ENCODE measurements at places on chromosomes 3 and 15.
A peak's percentile ranks its signal among the peaks of the same experiment; 100 is the strongest.

- DNase-seq = no peak
Observed at GRCh38 chr15:98085003-98085639, 124.6 kb downstream of the ARRDC4 start.

DNA sequence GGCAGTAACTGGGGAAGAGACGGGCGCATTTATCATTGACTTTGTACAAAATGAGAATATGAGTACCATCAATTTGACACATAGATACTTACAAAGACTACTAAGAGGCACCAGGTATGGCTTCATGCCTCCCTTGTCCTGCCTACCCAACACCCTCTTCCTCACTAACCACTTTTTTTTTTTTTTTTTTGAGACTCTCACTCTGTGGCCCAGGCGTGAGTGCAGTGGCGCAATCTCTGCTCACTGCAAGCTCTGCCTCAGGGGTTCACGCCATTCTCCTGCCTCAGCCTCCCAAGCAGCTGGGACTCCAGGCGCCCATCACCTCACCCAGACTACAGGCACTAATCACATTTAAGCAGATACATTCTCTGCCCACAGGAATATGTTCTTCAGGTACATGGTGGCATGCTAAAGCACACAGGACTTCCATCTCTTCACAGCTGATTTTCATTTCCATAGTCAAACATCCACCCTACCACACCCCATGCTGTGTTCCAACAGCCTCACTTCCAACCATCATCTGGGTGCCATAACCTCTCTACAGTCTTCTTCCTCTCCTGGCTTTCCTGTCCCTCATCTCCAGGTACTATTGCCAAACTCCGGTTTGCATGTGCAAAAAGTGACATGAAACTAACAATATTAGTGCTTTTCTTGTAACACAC lies 41.7 kb downstream of the RAB27A start:
- no peak for DNase-seq

GRCh38 chr3:110248666-110249065 lies 823.0 kb upstream of the NECTIN3 start:
- no peak for DNase-seq

DNA sequence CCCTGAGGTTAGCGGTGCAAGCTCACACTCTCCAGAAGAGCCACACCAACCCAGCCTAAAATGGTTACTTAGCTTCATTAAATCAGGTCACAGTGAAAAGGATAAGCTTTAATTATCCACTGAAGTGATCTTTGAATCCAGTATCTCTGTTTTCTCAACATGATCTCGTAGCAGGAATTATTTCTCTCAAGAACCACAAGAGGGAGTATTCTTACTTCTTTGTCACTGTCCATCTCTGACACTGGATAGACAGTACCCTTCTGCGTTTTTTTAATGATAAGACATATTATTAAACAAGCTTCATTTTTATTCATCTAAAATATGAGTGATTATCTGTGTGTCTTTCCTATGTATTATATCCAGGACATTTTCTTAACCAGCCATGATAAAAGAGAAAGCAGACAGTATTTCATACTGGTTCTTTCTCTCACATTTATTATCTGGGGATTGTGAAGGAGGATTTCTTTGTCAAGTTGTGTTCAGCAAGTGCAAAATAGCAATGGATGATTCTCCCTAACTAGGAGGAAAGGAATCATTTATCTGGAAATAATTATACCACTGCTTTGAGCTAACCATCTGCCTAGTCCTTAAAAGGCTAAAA lies 105.4 kb upstream of the CCDC54 start:
- no peak for DNase-seq

DNA sequence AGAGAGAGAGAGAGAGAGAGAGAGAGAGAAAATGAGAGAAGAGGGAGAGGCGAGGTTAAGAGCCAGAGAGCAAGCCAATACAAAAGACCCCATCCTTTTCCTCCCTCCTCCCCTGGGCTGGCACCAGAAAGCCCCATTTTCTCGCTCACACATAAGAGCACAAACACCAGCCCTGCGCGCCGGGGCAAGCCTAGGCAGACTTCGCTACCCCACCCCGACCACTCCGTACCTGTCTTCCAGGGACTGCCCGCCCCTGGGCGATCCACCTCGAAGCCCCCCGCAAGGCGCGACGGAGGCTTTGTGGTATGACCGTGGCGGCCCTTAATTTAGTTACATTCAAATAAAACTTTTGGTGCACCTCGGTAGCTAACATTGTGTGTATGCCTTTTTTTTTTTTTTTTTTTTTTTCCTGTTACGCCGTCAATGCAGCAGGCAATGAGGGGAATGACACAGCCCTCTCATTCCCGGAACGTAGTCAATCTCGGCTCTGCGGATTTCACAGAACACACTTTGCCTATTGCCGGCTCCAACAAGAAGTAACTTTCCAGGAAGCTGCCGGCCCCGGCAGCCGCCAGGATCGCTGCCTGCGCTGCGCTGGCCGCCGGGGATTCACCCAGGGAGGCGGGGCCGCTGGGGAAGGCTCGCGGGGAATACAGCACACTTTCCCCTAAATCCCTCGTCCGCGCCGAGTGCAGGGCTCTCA lies 7.7 kb downstream of the BCL6 start:
- DNase-seq = peak; percentile 65

GRCh38 chr3:4432259-4432658 lies 34.8 kb downstream of the SUMF1 start:
- no peak for DNase-seq

DNA sequence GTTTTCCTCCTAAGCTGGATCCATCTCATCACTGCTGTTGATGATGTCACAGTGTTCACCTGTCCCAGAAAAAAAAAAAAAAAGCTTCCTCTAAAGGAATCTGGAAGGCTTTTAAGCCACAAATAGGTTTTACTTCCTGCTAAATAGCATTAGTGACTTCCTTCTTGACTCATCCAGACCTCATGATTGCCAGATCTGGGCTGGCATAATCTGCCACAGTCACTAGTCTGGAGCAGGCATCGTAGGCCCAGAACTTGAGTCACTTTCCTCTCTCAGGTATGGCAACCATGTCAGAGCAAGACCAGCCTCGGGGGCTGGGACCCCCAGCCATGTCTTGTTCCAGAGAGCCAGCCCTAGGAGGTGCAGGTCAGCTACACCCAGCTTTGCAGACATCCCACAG lies 266.5 kb upstream of the CADM2 start:
- DNase-seq = no peak

DNA sequence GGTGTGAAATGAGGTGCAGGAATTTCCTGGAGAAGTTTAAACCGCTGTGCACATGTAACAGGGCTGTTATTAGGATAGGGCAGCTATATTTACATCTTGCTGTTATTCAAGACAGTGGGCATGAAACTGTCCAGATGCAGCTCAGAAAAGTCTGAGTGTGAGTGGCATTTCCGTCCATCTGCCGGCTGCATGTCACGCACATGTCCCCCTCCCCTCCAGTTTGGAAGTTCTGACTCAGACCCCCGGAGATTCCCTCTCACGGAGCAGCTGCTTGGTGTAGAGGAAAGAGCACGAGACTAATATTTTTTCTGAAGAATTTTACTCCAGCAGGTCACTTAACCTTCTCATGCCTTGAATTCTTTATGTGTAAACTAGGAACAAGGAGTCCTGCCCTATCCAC lies 69.8 kb downstream of the FEM1B start:
- no peak for DNase-seq

GRCh38 chr3:121957674-121958415 lies 63.6 kb downstream of the SLC15A2 start:
- no peak for DNase-seq

- no peak for DNase-seq
Observed at GRCh38 chr3:189714991-189715961, 84.1 kb downstream of the TP63 start.

GRCh38 chr3:131303848-131304247 lies 77.7 kb upstream of the NUDT16 start:
- DNase-seq = no peak

- DNase-seq = no peak
Observed at GRCh38 chr15:94480289-94480834, 249.0 kb downstream of the MCTP2 start.

GRCh38 chr15:89971592-89971997 lies 29.5 kb upstream of the ZNF710 start:
- peak; percentile 50 for DNase-seq

DNA sequence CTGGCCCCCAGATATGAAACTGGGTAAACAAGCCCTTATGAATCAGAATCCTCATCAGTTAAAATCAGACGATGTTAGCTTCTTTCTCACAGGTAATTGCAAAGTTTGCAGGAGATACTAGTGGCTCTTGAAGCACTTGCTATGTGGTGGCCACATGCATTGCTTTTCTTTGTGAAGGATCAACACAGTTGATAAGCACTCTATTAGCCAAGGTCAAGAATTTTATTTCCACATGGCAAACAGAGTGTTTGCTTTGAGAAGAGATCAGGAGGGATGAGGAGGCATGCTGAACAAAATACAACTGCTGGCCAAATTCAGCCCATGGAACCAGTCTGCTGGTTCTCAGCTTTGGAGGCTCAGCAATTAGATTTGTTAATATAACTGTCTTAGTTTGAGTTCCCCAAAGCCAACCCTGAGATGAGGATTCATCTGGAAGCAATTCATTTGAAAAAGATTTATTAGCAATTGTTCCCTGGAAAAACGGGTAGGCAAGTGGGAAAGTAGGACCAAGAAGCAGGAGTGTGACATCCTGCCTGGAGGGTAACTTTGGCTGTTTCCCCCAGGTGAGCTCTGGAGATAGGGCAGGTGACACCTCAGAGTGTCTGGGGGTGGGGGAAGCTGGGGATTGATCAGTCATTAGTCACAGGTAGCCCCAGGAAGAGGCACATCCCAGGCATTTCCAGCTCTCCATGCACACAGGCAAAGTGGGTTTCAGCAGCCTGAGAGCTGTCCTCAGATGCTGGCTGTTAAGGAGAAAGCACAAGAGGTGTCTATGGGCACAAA lies 180.3 kb downstream of the ABHD5 start:
- DNase-seq = no peak

DNA sequence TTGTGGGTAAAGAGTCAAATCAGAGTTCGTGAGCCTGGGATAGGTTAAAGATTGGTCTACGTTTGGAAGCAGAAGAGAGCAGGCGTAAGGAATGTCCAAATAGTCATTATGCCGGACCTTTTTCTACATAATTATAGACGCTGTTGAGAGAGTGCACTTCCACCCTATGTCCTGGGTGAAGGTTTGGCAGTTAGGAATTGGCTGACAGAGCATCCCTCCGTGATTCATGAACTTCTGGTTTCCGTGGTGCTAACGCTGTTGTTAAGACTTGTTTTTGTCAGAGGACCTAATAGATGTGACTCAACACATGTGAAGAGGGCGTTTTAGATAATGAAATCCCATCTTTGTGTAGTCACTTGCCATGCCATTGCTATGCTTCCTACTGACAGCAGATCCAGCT lies 1.1 kb downstream of the EAF1 start:
- DNase-seq = peak; percentile 41

GRCh38 chr3:32968166-32968919 lies 16.9 kb downstream of the CCR4 start:
- DNase-seq = no peak

DNA sequence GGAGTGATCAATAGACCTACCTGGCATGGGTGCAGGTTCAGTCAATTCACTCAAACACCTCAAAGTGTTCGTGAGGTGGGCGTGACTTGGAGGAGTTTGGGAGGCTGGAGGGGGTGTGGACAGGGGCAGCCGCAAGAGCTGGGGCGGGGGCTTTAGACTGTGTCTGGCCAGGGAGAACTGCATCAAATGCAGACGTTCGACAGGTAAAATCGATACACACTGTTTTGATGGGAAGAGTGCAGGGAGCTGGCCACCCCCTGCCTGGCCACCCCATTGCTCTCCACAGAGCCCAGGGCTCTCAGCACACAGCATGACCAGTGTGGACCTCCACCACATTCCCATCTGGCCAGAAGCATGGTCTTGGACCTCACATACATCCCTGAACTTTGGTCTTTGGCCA lies 412.1 kb downstream of the OCA2 start:
- no peak for DNase-seq

DNA sequence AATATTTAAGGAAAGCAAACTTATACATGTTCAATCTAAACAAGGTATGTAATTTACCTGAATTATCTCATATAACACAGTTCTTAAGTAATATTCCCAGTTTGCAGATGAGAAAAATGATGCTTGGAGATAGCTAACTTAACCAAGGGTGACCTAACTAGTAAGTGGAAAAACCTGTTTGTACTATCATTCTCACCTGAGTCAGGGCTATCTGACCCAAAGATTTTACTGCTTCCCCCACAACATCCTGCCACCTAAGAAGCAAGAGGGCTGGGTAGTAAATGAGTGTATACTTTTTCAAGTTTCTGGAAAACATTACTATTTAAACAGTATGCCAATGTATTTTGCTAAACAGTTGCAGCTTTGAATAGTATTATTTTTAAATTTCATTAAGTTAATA lies 10.6 kb downstream of the TP63 start:
- no peak for DNase-seq

DNA sequence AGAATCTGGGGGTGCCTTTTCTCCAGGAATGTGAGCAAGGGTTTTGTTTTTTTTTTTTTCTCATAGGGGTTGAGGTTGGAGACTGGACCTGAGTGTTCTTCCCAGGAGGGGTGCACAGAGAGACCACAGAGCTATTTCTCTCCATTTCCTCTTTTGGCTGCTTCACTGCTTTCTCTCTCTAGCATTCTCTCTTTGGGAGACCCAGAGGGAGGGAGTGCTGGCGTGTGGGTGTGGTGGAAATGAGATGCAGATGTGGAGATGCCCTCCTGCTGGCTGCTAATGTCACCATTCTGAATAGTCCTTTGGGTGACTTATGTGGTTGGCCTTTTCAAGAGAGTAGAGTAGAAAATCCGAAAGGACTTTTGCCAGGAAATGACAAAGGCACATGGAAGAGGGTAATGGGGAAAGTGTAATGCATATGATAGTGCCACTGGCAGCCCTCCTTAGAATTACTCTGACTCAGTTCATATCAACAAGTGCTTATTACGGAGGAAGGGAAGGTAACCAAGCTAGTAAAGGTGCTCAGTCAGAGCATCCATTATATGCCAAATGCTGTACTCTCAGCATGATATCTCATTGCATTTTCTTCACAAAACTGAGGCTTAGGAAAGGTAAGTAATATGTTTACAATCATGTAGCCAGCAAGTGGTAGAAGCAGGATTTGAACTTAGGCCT lies 1.9 kb downstream of the SYN2 start:
- no peak for DNase-seq

- DNase-seq = no peak
Observed at GRCh38 chr15:92384381-92384780, 9.3 kb upstream of the ST8SIA2 start.

- no peak for DNase-seq
Observed at GRCh38 chr15:90099868-90100831, 2.1 kb downstream of the IDH2 start.

GRCh38 chr3:71309886-71310285 lies 273.6 kb downstream of the FOXP1 start:
- no peak for DNase-seq

GRCh38 chr3:47520756-47521155 lies 7.2 kb upstream of the ELP6 start:
- no peak for DNase-seq

GRCh38 chr3:177883957-177884356 lies 652.3 kb upstream of the KCNMB2 start:
- no peak for DNase-seq
